ENCODE measurements at places on chromosomes 6 and 20. TPM values are rescaled to one million over a fixed set of nuclear protein-coding genes. Genes with fewer than 3 reads are reported as not detected.

SRSF12 gene
- 0.45 TPM for total RNA-seq

ISM1 gene
- total RNA-seq: 0.23 TPM

TMEM170B gene
- 5.2 TPM for total RNA-seq

EPB41L1 gene
- 21.9 TPM for total RNA-seq

VSX1 gene
- total RNA-seq: 0.44 TPM

CST5 gene
- not detected for total RNA-seq

PLAGL1 gene
- total RNA-seq: 13.7 TPM

TRMT6 gene
- total RNA-seq: 9.4 TPM

CCR6 gene
- total RNA-seq: not detected

PRDM1 gene
- total RNA-seq: 1.4 TPM

CALHM4 gene
- not detected for total RNA-seq

ANGPT4 gene
- total RNA-seq: 0.06 TPM

TRAPPC3L gene
- total RNA-seq: 0.32 TPM

EFCAB8 gene
- not detected for total RNA-seq

GSTA4 gene
- 14.9 TPM for total RNA-seq

HMGA1 gene
- 43.0 TPM for total RNA-seq

RBPJL gene
- total RNA-seq: not detected

MAFB gene
- total RNA-seq: 22.8 TPM

SRMS gene
- not detected for total RNA-seq

TFAP2D gene
- total RNA-seq: not detected

MCHR2 gene
- not detected for total RNA-seq

C6orf118 gene
- total RNA-seq: not detected

ADGRF1 gene
- not detected for total RNA-seq

DHX16 gene
- total RNA-seq: 21.4 TPM

SLC17A4 gene
- total RNA-seq: not detected

SEMG1 gene
- not detected for total RNA-seq

C20orf202 gene
- 0.15 TPM for total RNA-seq
